ENCODE measurements at places on chromosomes 12 and 14.

- no peak for DNase-seq
These were observed 4.4 kb upstream of the SMIM41 start for GRCh38 chr12:52074971-52075724.

- no peak for DNase-seq
These were observed 40.5 kb downstream of the CRACR2A start for GRCh38 chr12:3712209-3712992.

DNA sequence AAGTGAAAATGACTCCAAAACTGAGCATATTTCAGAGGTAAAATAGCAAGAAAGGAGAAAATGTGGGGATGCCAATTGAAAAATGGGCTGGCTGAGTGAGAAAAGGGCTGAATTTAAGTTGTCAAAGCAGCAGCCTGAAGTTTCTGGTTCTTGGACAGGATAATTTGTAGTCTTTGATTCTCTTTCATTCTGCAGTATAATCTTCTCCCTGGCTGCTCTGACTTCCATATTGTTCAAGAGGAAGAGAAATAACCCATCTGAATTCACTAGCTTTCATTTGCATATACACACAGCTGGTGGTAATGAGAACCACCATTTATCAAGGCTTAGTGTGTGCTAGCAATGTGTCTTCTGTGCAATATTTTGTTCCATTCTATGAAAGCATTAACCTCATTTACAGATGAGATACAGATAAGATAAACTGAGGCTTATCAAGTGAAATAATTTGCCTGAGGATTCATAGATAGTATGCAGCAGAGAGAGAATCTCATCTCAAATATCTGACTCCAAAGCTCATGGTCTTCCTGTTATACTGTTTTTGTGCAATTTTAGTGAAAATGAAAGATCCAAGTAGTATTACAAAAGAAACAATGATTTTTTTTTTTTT is 184.2 kb downstream of the TMTC2 start:
- DNase-seq, result no peak

- no peak for DNase-seq
These were observed 134.4 kb downstream of the KITLG start for GRCh38 chr12:88445705-88446394.

DNA sequence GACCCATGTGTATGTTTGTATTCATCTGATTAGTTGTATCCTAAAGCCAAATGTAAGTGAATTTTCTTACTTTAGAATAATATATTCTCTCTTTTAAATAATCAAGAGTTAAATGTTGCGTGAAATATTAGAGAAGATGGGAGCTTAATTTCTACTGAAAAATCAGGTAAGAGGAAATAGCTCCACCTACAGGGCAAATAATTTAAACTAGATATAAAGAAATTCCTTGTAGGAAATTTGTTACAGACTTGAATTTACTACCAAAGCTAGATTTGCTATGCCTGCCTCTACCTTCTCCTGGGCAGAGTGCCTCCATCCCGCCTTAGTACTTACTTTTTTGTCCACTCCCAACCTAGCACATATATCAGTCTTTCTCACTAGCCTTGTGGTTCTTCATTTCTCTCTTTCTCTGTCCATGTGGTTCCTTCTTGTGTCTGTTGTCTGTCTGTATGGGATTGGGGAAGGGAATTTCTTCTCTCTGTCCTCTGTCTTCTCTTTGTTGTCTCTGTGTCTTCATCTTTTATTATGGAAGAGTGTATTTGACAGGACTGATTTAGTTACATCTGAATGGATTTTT is 44.7 kb downstream of the PALS1 start:
- no peak for DNase-seq

Measured in activated gamma-delta T cell treated with Interleukin-2 at 50 U/mL for 16 hours (primary cell).